ENCODE measurements at places on chromosomes 13 and 19.

GRCh38 chr13:51519771-51520216 is 64.5 kb upstream of the WDFY2 start:
- DNase-seq, result no peak

DNA sequence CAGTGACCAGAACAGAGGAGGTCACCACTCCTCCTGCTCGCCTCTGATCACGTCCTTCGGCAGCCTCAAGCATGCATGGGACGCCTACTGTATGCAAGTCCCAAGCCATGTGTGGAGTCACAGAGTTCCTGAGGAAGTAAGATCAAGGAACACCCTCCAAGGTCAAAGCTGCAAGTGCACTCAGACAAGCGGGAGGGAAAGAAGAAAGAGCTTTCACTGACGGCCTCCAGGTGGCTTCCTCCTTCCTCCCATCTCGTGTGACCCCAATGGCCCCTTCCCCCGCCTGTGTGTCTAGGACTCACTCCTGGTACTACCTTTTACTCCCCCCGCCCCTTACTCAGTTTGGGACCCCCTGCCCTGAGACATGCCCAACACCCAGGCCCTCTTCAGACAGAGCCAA is 6.1 kb downstream of the HAUS8 start:
- no peak for DNase-seq

- no peak for DNase-seq
These were observed 1.1 kb upstream of the ZNF581 start for GRCh38 chr19:55642153-55643002.

DNA sequence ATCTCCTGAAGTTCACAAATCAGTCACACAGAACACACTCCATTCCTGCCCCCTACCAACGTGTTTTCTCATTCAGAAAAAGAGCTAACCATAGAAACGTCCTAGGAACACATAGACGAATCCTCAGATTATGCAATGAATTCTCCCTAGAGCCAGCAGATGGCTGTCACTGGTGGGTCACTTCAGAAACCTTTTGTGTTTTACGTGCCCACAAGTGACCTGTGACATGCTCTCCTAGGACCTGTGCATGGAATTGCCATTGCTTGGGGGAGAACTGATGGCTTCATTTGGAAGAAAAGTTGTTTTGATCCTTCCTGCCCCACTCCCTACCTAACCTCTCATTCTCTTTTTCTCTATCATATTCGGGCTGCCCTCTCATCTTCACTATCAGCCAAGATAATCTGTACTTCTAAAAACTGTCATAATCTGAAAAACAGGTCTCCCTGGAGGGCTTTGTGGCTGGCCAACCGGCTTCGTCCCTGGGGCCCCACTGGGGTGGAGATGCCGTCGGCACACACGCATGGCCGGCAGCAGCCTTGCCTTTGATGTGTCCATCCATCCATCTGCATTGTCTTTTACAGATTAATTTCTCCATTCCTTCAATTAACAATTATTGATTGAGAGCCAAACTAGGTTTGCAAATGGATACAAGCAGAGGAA is 144.1 kb upstream of the SERP2 start:
- no peak for DNase-seq

DNA sequence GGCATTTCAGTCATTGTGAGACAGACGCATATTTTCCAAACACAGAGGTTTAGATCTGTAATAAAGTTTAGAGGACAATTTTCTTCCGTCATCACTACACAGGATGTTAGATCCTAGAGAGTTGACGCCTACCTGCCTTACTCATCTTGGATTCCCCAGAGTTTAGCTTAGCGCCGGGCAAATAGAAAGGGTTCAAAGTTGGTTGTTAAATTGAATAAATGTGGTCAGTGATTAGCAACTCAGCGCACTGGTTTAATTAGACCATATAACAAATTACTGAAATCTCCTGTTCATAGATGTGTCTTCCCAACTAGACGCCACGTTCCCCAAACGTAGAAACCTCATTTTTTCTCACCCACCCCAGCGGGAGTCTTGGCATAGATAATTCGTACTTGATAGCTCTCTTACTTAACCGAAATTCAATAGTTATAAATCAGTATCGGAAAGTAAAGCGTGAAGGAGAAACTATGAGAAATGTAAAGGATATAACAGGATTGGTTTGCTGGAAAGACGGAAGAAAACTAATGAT is 726 bp upstream of the UFM1 start:
- no peak for DNase-seq

DNA sequence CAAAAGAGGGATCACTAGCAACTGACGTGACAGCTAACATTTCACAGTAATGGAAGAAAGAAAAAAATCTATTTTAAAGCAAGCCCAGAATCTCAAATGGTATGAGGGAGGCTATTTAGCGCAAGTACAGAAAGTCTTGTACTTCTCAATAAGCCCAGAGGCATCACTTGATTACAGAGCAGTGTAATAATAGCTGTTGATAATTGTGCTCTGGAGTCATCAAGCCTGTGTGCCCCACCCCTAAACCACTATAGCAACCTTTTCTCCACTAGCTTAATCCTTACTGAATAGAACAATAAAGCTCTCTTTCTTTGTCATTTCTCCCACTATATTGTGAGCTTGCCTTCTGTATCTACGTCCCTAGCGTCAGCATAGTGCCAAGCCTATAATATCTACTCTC is 56.6 kb downstream of the FREM2 start:
- no peak for DNase-seq
